ENCODE measurements at places on chromosomes 4 and X. TPM values are rescaled to one million over a fixed set of nuclear protein-coding genes. Genes with fewer than 3 reads are reported as not detected.

DNA sequence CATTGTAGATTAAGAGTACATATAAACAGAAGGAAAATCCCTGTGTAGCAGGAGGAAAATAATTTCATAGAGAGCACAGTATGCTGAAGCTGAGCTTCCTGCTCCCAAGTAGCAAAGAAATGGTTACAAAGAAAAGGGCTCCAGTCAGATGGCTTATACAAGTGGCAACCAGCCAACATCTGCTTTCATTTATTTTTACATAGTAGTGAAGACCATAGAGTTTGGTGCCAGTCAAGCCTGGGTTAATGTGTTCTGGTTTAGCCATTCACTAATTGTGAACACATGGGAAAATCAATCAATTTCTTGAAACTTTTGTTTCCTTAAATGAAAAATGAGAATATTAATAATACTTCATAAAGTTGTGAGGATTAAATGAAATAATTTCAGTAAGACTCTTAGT lies 111.3 kb upstream of the ELOVL6 start:
- peak; percentile 34 for DNase-seq

DNA sequence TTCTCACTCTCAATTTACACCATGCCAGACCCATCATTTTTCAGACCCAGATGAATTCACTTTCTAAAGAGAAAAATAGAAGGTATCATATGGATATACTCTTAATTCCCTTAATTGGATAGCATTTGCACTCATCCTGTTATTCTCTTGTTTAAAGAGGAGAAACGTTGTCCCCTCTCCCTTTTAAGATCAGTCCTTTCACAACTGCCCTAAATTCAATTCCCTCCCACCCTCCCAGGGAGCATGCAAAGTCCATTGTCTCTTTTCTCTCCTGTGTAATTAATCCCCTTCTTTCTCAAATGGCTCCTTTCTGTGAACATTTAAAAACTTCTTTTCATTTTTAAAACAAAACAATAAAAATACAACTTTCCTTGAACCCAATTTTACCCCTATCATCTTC lies 124.7 kb upstream of the TLL1 start:
- DNase-seq = no peak

- no peak for DNase-seq
These were observed 5.9 kb downstream of the MRFAP1L1 start for GRCh38 chr4:6703786-6704185.

DNA sequence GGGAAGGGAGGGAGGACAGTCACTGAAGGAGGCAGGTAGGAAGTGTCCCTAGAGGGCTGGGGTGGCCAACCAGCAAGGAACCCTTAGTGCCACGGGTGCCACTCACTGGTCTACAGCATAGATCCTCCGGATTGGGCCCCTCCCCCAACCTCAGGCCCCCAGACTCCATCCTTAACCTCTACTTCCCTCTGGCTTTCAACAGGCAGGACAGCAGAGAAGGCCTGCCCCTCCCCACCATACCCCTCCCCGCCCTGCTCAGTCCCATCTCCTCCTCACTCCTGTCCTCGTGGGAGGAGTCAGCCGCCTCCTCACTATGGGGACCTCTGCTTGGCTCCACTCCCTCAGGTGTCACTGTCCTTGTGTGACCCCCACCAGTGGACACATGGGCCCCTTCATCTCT lies 77.7 kb upstream of the PSAPL1 start:
- DNase-seq = no peak

PRICKLE3 gene
- 3.6 TPM for polyA plus RNA-seq

Measured in forelimb muscle (tissue), 1 donor.